Fibroblast of skin of right biceps (primary cell): ENCODE measurements at places on chromosomes 12 and 14.

- DNase-seq: no peak
Observed at GRCh38 chr14:103512701-103513611, 9.7 kb downstream of the CKB start.

DNA sequence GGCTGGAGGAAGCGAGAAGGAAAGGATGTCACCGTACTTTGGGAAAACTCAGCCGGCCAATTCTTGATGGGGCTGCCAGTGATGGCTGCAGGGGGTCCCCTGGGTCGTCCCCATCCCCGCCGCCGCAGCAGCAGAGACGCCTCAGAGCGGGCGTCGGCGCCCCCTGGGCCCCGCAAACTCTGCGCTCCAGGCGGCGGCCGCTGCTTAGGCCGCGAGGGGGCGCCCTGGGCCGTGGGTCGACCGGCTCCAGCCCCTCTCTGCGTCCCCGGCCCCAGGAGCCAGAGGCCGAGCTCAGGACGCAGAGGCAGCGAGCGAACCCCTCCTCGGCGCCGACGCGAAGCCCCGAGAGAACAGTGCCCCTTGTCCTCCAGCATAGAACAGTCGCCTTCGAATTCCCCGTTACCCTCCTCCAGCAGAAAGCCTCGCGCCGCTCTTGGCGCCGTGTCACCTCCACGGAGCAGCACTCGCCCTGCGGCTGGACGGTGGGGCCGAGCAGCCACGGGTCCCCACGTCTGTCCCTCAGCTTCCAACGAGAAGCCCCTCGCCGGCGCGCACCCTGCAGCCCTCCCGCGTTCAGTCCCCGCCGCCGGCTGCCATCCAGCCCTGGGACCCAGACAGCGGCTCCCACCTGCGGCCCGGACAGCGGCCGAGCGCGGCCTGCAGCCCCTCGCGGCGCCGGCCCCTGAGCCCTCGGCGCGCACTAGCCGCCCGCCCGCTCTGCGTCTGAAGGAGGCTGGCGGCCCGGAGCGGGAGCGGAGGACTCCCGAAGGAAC, 106.6 kb downstream of the PRICKLE1 start:
- DNase-seq: peak; percentile 53

DNA sequence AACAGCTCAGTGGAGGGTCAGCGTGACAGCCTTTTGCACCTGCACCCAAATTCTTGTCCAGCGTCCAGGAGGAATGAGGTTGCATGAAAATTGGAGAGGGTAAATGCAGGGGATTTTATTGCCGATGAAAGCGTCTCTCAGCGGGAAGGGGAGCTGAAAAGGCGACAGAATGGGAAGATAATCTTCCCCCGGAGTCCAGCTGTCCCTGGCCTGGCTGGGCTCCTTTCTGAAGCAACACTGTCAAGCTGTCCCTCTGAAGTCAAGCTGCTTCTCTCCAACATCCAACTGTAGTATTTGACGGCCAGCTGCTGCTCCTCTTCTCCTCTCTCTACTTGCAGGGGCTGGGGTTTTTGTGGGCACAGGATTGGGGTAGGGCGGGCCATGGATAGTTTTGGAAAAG, 32.7 kb downstream of the NOPCHAP1 start:
- no peak for DNase-seq

- no peak for DNase-seq
Observed at GRCh38 chr12:30977537-30978349, 51.2 kb downstream of the TSPAN11 start.

DNA sequence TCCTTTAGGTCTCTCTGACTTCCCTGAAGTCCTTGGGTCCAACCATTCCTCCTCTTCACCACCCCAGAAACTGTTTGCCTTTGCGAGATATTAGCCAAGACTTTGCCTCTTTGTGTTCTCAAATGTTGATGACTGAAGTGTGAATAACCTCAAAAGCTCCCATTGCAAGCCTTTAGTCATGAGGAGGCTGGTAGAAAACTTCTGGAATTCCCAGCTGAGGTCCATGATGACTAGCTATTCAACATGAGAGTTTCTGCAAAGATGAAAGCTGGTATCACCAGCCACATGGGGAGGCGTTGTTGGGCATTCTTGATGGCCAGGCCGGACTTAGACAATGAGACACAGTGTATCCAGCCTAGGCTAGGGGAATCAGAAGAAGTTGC, 111.7 kb downstream of the TBX5 start:
- DNase-seq: peak; percentile 73

- no peak for DNase-seq
Observed at GRCh38 chr12:129067491-129067890, 214.2 kb downstream of the GLT1D1 start.

- no peak for DNase-seq
Observed at GRCh38 chr12:53031616-53032015, 18.2 kb upstream of the TNS2 start.

DNA sequence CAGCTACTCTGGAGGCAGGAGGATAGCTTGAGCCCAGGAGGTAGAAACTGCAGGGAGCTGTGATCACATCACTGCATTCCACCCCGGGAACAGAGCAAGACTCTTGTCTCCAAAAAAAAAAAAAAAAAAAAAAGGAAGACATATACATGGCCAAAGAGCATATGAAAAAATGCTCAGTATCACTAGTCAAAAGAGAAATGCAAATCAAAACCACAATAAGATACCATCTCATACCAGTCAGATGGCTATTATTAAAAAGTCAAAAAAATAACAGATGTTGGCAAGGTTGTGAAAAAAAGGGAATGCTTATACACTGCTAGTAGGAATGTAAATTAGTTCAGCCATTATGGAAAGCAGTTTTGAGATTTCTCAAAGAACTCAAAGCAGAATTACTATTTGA, 174.8 kb upstream of the ATF7IP start:
- no peak for DNase-seq

GRCh38 chr14:34826661-34827060, 48.5 kb downstream of the BAZ1A start:
- DNase-seq: peak; percentile 46
